Epithelial cell of proximal tubule (primary cell): ENCODE measurements at places on chromosomes 4 and X.

GRCh38 chr4:180665994-180666824 lies 1577.0 kb upstream of the TENM3 start:
- DNase-seq, result peak; percentile 26

DNA sequence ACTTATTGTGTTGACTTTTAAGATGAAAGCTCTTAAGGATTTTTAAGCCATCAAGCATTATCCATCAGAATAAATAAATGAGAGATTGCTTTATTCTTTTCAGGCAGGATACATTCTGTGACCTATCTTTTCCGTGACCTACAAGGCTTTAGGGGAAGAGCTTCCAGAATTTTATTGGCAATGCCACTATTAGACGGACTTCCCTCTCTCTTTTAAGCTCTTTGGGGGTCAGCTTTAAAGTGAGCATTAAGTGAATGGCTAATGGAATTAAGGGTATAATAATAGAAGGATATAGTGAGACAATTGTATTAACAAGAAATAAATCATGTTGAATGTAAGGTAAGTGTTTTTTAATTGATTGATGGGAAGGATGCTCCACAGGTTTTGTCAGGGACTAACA lies 273.7 kb downstream of the GPAT3 start:
- DNase-seq, result no peak

GRCh38 chr4:134073711-134074110 lies 127.9 kb downstream of the PABPC4L start:
- no peak for DNase-seq

- peak; percentile 19 for DNase-seq
Measured at GRCh38 chrX:47297874-47298273, 65.1 kb downstream of the USP11 start.

DNA sequence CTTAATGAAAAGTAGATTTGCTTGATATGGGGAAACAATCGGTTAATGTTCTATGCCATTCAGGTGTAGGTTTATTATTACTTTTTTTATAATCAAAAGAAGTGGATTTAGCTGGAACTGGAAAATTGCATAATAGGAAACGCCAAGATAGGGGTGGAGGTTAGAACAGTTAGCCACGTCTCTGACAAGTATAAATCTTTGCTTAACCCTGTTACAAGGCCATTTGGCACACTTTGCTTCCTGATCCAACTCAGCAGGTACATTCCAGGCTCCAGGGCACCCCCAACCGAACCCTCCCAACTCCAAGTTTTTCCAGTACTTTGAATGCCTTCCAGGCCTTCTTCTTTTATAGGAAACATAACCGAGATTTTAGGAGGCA lies 50.6 kb upstream of the ACSL4 start:
- peak; percentile 10 for DNase-seq

GRCh38 chrX:40622479-40623138 lies 619 bp upstream of the MPC1L start:
- no peak for DNase-seq

- no peak for DNase-seq
Measured at GRCh38 chr4:80492761-80493160, 157.2 kb downstream of the CFAP299 start.

GRCh38 chrX:72340041-72340440 lies 34.3 kb upstream of the CITED1 start:
- no peak for DNase-seq

DNA sequence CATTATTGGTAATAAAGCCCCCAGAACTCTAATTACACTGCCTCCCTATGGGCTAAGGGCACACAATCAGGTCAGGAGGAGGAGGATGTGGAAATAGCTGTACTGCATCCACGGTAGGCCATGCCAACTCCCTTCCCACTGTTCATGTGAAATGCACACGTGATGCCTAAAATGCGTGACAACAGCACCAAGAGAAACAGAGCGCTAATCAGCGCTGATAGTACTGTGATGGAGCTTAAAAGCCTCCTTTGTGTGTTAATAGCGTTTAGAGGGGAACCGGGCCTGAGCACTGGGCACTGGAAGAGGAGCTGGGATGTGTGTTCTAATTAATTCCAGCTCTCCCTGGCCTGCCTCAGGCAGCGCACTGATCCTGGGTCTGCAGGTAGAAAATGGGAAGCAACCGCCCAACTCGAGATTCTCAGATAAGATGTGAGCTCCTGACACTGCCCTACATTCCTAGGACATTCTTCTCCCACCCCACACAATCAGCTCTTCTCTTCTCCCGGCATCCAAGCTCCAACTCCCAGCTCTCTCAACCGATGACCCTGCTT lies 12.9 kb downstream of the DCTD start:
- DNase-seq, result no peak

- peak; percentile 66 for DNase-seq
Measured at GRCh38 chr4:82746705-82747574, 51.7 kb downstream of the SCD5 start.

GRCh38 chr4:70197842-70198241 lies 2.3 kb downstream of the ODAM start:
- DNase-seq, result no peak

- DNase-seq, result no peak
Measured at GRCh38 chrX:103613362-103613890, 5.7 kb downstream of the TCEAL3 start.

DNA sequence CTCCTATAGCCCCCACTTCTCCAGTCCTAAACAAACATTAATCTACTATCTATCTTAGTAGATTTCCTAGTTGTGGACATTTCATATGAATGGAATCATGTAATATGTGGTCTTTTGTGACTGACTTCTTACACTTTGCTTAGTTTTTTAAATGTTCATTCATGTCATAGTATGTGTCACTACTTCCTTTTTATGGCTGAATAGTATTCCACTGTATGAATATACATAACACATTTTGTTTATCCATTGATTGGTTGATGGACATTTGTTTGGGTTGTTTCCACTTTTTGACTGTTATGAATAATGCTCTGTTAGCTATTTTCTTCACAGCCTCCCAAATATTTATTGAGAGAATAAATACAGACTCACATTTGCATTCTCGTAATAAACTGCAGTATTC lies 19.8 kb downstream of the USP53 start:
- no peak for DNase-seq

GRCh38 chr4:162707962-162708361 lies 458.7 kb downstream of the NAF1 start:
- DNase-seq, result no peak
